Activated CD8-positive, alpha-beta T cell treated with anti-CD3 and anti-CD28 coated beads, Interleukin-2, amount 10 ng/mL, durations not matched to agents 7 days and 5 days (primary cell): ENCODE measurements at places on chromosomes 7 and 10. TPM values are rescaled to one million over a fixed set of nuclear protein-coding genes. Genes with fewer than 3 reads are reported as not detected.
A peak's percentile ranks its signal among the peaks of the same experiment; 100 is the strongest.

DNA sequence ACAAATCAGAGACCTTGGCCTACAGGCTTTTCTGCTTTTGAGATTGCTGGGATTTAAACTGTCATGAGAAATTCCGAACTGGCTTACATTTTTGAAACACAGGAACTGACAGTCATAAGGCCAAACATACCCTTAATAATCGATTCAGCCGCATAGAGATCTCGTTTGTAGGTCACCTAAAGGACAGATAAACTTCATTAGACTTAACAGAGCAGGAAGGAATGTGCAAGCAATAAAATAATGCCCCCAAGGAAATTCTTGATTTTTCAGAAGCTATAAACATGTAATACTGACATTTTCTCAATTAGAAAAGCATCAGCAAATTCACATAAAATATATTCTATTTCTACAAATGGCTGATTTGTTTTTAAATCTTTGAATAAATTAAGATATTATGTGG, 120.0 kb downstream of the CRPPA start:
- no peaks in the 10 kb centered on the region for H3K36me3 ChIP-seq
- DNase-seq: no peak
- no peak overlapping the region for H3K4me3 ChIP-seq
- no peaks in the 10 kb centered on the region for H3K27me3 ChIP-seq
- H3K4me1 ChIP-seq: no peaks in the 10 kb centered on the region
- H3K27ac ChIP-seq: no peak overlapping the region

- no peaks in the 10 kb centered on the region for H3K27me3 ChIP-seq
- no peak overlapping the region for H3K4me3 ChIP-seq
- peak overlapping the region; percentile 39 for H3K27ac ChIP-seq
- DNase-seq: no peak
These were observed 81.3 kb downstream of the CDK6 start for GRCh38 chr7:92754919-92755581.

DNA sequence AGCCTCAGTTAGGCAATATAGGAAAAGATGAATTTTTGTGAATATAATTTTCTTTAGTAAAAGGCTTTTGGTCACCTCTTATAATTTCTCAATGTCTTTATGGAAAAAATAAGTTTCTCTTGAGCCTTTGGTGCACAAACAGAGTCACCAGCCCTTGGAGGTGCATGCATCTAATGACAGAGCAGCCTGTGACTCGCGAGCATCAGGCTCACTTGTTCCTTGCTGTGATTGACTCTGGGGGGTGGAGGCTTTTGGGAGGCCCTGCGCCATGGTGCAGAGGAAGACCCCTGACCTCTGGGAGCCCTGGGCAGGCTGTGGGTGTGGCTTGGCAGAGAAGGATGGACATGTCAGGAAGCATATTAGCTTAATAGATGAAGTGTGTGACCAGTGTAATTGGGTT, 60.2 kb downstream of the FIGNL1 start:
- H3K4me3 ChIP-seq: no peak overlapping the region
- H3K36me3 ChIP-seq: peaks cover 90% of the 10 kb centered on the region
- H3K4me1 ChIP-seq: peaks cover 69% of the 10 kb centered on the region

GRCh38 chr10:97229322-97230015, 43.7 kb upstream of the SLIT1 start:
- peaks cover 10% of the 10 kb centered on the region for H3K4me1 ChIP-seq
- no peaks in the 10 kb centered on the region for H3K27me3 ChIP-seq
- peaks cover 60% of the 10 kb centered on the region for H3K36me3 ChIP-seq
- no peak overlapping the region for H3K4me3 ChIP-seq
- no peak overlapping the region for H3K27ac ChIP-seq

DNA sequence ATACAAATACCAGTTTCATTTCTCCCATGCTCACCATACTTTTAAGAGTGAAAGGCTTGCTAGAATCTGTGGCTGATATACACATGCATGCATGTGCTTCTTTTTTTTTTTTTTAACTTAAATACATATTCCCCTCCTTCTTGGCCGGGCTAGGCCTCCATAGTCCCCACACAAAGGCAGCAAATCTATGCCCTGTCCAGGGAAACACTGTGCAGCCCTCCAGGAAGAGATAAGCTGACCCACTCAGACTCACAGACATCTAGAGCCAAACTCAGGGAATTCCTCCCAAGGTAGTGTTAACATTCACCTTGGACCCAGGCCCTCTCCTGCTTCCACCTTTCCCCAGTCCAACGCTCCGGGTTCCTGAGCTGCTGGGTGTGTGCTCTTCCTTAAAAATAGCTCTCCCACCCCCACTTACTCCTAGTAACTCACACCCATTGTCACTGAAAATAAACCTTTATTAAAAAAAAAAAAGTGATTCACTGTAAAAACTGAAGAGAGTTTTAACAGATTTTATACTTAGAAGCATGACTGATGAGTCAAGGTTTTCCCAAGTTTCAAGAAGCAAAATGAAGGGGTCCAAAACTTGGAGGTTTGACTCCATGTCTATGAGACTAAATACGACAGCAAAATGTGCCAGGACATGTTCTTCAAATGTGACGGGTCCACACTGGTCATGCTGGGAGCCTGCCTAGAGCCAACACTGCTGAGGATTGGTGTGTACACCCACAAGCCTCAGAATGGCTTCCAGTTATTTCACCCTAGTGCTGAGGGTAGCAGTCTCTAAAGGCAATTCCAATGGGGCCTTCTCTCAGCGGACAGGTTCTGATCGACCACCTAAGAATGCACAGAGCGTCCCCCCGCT, 159.5 kb downstream of the GLI3 start:
- no peaks in the 10 kb centered on the region for H3K4me1 ChIP-seq
- no peak overlapping the region for H3K27ac ChIP-seq
- DNase-seq: no peak
- H3K27me3 ChIP-seq: peaks cover 6% of the 10 kb centered on the region
- no peaks in the 10 kb centered on the region for H3K36me3 ChIP-seq
- no peak overlapping the region for H3K4me3 ChIP-seq

GRCh38 chr7:47104206-47104549, 477.7 kb downstream of the TNS3 start:
- no peak for DNase-seq
- no peaks in the 10 kb centered on the region for H3K27me3 ChIP-seq
- H3K27ac ChIP-seq: no peak overlapping the region
- H3K36me3 ChIP-seq: no peaks in the 10 kb centered on the region
- H3K4me3 ChIP-seq: no peak overlapping the region

GRCh38 chr10:72253578-72253977, 20.1 kb upstream of the DDIT4 start:
- peaks cover 3% of the 10 kb centered on the region for H3K36me3 ChIP-seq
- peak overlapping the region; percentile 16 for H3K27ac ChIP-seq
- DNase-seq: no peak
- H3K4me3 ChIP-seq: no peak overlapping the region
- H3K27me3 ChIP-seq: no peaks in the 10 kb centered on the region

GRCh38 chr7:18831419-18831818, 286.0 kb downstream of the TWIST1 start:
- no peak overlapping the region for H3K27ac ChIP-seq
- H3K4me3 ChIP-seq: no peak overlapping the region
- H3K27me3 ChIP-seq: no peaks in the 10 kb centered on the region
- no peaks in the 10 kb centered on the region for H3K4me1 ChIP-seq
- no peaks in the 10 kb centered on the region for H3K36me3 ChIP-seq
- no peak for DNase-seq

DNA sequence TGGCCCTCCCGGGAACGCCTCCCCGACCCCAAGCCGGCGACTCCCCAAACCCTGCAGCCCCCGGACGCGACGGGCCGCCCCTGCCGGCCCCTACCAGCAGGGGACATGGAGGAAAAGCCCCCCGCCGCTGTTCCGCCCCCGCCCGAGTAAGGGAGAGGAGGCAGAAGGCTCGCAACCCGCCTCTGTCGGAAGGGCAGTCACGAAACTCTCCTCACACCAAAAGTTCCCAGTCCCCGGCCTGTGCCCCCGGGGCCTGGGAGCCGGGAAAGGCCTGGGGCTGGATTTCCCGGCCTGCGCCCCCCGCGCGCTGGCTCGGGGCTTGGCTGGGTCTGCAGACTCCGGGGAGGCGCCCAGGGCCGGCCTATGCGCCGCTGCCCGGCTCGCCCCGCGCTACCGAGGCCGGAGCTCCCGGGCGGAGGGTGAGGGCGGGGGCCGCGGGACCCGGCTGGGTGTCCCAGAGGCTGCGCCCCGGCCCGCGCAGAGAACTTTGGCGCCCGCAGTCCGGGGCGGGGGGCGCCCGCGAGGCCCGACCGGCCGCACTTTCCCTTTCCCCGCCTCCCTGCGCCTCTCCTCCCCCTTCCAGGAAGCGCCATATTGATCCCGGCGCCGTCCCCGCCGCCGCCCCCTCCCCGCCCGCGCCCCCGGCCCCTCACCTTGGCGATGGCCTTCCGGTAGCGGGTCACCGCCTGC, 728 bp downstream of the PARD3 start:
- no peak for DNase-seq
- H3K27ac ChIP-seq: no peak overlapping the region
- H3K27me3 ChIP-seq: peaks cover 57% of the 10 kb centered on the region
- H3K4me1 ChIP-seq: peaks cover 7% of the 10 kb centered on the region
- H3K4me3 ChIP-seq: peak overlapping the region; percentile 50

DNA sequence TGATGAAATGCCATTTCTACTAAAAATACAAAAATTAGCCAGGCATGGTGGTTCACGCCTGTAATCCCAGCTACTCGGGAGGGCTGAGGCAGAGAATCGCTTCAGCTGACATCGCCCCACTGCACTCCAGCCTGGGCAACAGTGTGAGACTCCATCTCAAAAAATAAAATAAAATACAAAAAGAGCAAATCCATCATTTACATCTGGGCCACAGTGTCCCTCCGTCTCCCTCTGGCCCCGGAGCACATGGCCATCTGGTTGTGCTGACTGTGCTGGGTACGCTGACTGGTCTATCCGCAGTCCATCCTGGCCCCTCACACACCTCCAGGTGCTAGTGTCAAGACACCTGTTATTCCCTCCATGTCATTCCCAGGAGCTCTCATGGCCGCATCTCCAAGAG, 42.1 kb downstream of the KCNH2 start:
- no peak for DNase-seq
- H3K27me3 ChIP-seq: peaks cover 17% of the 10 kb centered on the region
- no peak overlapping the region for H3K4me3 ChIP-seq
- H3K36me3 ChIP-seq: no peaks in the 10 kb centered on the region
- H3K27ac ChIP-seq: no peak overlapping the region

- H3K4me3 ChIP-seq: no peak overlapping the region
- no peak overlapping the region for H3K27ac ChIP-seq
- no peak for DNase-seq
- peaks cover 7% of the 10 kb centered on the region for H3K36me3 ChIP-seq
These were observed 19.4 kb downstream of the SLK start for GRCh38 chr10:103986360-103986759.

DNA sequence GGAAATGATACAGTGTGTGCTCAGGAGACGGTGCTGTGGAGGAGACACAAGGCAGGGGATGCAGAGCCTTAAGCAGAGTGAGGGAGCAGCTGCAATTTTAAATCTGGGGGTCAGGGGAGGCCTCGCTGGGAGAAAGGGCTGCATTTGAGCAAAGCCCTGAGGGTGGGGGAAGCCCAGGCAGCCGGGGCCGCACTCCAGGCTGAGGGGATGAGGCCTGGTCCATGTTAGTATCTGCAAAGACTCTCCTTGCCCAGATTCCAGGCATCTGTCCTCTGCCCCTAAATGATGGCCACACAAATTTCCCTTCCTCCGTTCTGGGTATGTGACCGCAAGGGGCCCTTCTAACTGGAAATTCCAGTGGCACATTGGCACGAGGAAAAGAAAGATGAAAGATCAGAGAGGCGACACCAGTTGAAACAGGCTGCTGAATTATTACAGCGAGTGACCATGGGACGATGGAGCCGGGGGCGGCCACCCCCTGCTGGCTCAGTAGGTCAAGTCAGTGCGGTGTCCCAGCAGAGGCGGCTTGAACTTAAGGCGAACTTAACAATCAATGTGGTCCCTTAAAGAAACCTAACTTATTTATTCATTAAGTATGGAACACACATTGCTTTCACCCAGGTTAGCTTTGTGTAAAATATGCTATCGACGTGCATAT, 62.3 kb upstream of the KAT6B start:
- H3K4me1 ChIP-seq: no peaks in the 10 kb centered on the region
- H3K27me3 ChIP-seq: peaks cover 6% of the 10 kb centered on the region
- no peak overlapping the region for H3K27ac ChIP-seq
- DNase-seq: no peak
- no peaks in the 10 kb centered on the region for H3K36me3 ChIP-seq

DNA sequence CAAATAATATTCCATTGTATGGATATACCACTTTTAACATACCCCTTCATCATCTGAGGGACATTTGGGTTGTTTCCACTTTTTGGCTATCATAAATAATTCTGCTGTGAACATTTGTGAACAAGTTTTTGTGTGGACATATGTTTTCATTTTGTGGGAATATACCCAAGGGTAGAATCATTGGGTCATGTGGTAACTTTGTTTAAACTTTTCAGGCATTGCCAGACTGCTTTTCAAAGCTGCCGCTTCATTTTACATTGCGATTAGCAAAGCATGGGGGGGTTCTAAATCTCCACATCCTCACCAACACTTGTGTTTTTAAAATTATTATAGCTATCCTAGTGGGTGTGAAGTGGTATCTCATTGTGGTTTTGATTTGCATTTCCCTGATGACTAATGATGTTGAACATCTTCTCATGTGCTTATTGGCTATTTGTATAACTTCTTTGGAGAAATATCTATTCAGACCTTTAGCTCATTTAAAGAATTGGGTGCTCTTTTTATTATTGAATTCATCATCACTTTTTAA, 8.4 kb upstream of the HHEX start:
- no peaks in the 10 kb centered on the region for H3K4me1 ChIP-seq
- H3K27me3 ChIP-seq: peaks cover 32% of the 10 kb centered on the region
- H3K36me3 ChIP-seq: no peaks in the 10 kb centered on the region
- no peak overlapping the region for H3K27ac ChIP-seq

DNA sequence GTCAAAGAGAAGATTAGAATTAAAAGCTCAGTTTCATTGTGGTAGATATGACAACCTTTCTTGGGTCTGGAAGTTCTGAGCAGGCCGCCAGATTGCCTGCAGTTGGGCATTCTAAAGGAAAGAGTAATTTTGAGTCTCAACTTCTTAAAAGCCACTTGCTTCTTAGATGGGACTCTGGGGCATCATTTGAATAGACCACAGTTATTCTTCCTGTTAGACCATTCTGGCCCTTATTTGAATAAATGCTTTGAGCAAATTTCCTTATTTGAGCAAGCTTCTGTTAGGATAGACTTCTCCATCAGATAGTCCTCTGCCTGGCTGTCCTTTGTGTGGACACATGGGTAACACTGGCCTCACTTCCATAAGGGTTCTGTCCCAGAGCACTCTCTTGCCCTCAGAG, 40.2 kb downstream of the SND1 start:
- H3K27ac ChIP-seq: no peak overlapping the region
- peaks cover 3% of the 10 kb centered on the region for H3K4me1 ChIP-seq
- peaks cover 57% of the 10 kb centered on the region for H3K36me3 ChIP-seq
- no peak overlapping the region for H3K4me3 ChIP-seq

GRCh38 chr10:88028654-88029053, 165.2 kb downstream of the PTEN start:
- no peak overlapping the region for H3K27ac ChIP-seq
- no peak overlapping the region for H3K4me3 ChIP-seq
- no peaks in the 10 kb centered on the region for H3K27me3 ChIP-seq
- H3K4me1 ChIP-seq: peaks cover 10% of the 10 kb centered on the region
- DNase-seq: no peak

Gene MOGAT3
- not detected for total RNA-seq

Gene ASZ1
- not detected for total RNA-seq

Gene POM121C
- total RNA-seq: 82.5 TPM

Gene TAC1
- not detected for total RNA-seq

Gene LAMB1
- not detected for total RNA-seq

Gene PRF1
- total RNA-seq: 272 TPM

Gene PNLIP
- not detected for total RNA-seq
